ENCODE measurements at places on chromosomes 16 and 17.
A peak's percentile ranks its signal among the peaks of the same experiment; 100 is the strongest.

DNA sequence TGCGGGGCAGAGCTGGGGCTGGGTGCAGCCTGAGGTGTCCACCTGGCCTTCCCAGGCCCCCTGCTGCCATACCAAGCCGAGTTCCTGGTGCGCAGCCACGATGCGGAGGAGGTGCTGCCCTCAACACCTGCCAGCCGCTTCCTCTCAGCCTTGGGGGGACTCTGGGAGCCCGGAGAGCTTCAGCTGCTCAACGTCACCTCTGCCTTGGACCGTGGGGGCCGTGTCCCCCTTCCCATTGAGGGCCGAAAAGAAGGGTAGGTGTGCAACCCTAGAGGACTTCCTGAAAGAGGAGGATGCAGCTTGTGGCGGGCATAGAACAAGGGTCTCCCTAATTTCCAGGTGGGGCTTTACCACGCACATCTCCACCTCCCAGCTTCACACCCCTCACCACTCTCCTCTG, 2.5 kb downstream of the SGCA start:
- H3K36me3 ChIP-seq = peaks cover 5% of the 10 kb centered on the region
- no peak for DNase-seq
- peak overlapping the region; percentile 60 for H3K4me3 ChIP-seq
- no peaks in the 10 kb centered on the region for H3K27me3 ChIP-seq

DNA sequence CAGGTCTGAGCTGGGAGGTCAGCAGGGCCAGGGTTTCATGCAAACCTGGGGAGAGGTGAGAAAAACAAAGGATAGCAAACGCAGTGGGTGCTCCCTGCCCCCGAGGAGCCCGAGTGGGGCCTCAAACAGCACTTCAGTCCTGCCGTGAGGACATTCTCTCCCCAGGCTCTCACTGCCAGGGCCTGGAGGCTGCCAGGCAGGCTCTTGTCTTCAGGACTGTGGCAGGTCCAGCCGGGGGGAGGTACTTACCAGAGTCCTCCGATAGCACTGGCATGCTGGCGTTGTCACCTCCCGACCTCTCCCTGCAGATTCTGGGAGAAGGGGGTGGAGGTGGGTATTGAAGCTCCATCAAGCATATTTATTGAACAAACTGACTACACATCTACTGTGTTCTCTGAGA, 1.3 kb downstream of the MPP3 start:
- peaks cover 24% of the 10 kb centered on the region for H3K36me3 ChIP-seq
- peak overlapping the region; percentile 68 for H3K4me3 ChIP-seq
- H3K27me3 ChIP-seq = no peaks in the 10 kb centered on the region

- H3K27me3 ChIP-seq = no peaks in the 10 kb centered on the region
- H3K36me3 ChIP-seq = no peaks in the 10 kb centered on the region
- H3K27ac ChIP-seq = no peak overlapping the region
- H3K4me1 ChIP-seq = no peaks in the 10 kb centered on the region
- H3K4me3 ChIP-seq = no peak overlapping the region
Observed at GRCh38 chr17:9322326-9322725, 253.3 kb downstream of the STX8 start.

GRCh38 chr16:66154801-66155200, 211.7 kb upstream of the CDH5 start:
- peaks cover 23% of the 10 kb centered on the region for H3K4me1 ChIP-seq
- DNase-seq = peak; percentile 20
- no peaks in the 10 kb centered on the region for H3K36me3 ChIP-seq
- no peak overlapping the region for H3K27ac ChIP-seq
- no peak overlapping the region for H3K4me3 ChIP-seq

DNA sequence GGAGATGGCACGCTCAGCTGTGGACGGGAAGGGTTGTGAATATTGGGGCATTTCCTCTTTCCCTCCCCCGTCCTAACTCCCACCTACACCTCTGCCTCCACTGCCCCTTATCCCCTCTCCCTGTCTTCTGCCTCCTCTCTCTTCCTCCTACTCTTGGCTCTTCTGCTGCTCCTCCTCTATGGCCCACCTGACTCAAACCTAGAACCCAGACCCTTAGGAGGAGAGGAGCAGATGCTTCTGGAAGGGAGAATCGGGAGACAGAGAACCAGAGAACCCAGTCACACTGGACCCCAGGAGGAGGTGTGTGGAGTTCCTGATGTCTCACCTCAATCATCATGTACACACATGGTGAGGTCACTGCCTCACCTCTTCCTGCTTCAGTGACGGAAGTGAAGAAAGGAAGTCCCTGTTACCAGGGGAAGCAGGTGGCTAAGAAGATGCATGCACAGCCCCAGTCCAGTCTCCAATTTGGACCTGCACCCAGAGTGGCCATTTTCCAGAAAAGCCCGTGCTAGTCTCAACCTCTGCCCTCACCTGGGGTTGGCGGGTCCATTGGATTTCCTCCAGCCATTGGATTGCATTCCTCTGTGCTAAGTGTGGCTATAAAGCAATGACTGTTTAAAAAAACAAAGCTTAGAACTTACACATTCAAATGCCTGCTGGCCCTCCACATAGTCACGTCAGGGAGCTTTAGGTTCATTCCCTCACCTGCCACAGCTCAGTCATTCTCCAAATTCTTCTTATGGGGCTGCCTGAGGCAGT, 4.0 kb downstream of the RNF222 start:
- no peaks in the 10 kb centered on the region for H3K36me3 ChIP-seq
- H3K4me3 ChIP-seq = no peak overlapping the region
- no peaks in the 10 kb centered on the region for H3K27me3 ChIP-seq
- no peak overlapping the region for H3K27ac ChIP-seq
- no peaks in the 10 kb centered on the region for H3K4me1 ChIP-seq

- no peak for DNase-seq
- no peak overlapping the region for H3K4me3 ChIP-seq
- peaks cover 7% of the 10 kb centered on the region for H3K4me1 ChIP-seq
- no peaks in the 10 kb centered on the region for H3K36me3 ChIP-seq
- peaks cover 21% of the 10 kb centered on the region for H3K27me3 ChIP-seq
Observed at GRCh38 chr17:8021565-8022359, 17.1 kb upstream of the ALOX15B start.

DNA sequence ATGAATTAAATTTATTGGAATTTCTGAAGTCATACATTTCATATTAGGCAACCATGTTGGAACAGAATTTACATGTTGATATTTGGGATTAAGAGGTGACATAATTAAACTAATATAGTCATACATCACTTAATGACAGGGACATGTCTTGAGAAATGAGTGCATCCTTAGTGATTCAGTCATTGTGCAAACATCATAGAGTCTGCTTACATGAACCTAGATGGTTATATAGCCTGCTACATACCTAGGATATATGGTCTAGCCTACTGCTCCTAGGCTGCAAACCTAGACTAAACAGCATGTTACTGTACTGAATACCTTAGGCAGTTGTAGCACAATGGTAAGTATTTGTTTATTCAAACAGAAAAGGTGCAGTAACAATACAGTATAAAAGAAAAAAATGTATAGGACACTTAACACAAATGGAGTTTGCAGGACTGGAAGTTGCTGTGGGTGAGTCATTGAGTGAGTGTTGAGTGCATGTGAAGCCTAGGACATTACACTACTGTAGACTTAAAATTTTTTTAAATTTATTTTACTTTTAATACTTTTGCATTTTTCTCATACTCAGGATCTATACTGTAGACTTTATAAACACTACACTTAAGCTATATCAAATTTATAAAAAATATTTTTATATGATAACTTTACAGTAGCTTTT, 85.6 kb downstream of the OMG start:
- no peaks in the 10 kb centered on the region for H3K36me3 ChIP-seq
- no peak overlapping the region for H3K27ac ChIP-seq
- H3K4me3 ChIP-seq = no peak overlapping the region
- DNase-seq = no peak
- H3K27me3 ChIP-seq = no peaks in the 10 kb centered on the region

DNA sequence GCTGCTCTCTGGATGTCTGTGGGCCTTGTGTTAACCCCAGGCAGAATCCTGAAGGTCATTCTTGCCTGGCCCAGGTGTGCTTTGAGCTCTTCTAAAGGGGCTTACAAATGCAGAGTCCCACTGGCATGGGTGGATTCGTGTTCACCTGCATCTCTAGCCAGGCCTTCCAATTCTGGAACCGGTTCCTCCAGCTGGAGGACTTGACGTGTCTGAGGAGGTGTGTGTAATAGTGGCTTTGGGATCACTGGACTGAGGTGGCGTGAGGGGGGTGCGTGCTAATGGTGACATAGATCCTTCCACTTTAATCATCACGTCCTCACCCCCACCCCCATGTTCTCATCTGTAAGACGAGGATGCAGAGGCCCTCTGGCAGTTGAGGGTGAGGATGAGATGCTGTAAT, 4.8 kb downstream of the GSE1 start:
- H3K27me3 ChIP-seq = no peaks in the 10 kb centered on the region
- no peak overlapping the region for H3K4me3 ChIP-seq
- no peak overlapping the region for H3K27ac ChIP-seq
- no peaks in the 10 kb centered on the region for H3K36me3 ChIP-seq
- no peak for DNase-seq
- H3K4me1 ChIP-seq = peaks cover 49% of the 10 kb centered on the region

- H3K4me1 ChIP-seq = peaks cover 6% of the 10 kb centered on the region
- H3K4me3 ChIP-seq = no peak overlapping the region
- no peak overlapping the region for H3K27ac ChIP-seq
- DNase-seq = no peak
Observed at GRCh38 chr16:49602976-49603310, 229.3 kb downstream of the C16orf78 start.

DNA sequence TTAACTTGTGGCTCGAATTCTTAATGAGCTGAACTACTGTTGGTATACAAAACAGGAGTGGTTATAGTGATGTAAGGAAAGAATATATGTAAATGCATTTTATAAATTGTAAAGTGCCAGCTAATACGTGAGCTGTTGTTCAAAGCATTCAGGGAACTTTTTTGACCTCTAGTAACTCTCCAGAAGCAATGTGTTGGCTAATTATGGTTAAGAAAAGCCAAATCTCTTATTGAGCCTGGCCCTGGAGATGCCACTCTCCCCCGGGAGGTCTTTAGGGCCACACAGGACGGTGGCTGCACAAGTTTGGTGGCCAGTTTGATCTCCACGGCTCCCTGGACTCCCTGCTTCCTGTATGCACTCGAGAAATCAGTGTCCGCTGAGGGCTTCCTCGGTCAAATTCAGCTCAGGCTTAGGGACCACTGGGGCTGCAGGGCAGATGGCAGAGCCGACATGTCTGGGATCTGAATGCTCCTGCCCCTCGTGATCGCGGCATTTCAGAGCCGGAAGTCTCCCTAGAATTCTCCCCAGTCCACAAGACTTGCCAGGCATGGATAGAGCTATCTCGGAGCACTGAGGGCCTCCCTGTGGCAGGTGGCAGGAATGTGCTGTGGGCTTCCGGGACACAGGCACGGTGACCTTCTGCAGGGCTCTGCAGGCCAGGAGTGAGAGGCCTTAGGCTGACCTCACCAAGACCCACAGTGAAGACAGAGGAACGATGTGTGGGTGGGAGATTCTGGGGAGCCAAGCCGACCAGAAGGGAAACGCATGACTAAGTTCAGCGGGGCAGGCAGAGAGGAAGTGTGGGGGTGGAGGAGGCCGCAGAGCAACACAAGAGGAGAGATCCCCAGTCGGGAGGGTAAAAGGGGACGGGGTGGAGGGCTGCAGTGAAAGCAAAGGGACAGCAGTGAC, 18.6 kb upstream of the PITPNM3 start:
- no peak for DNase-seq
- peaks cover 23% of the 10 kb centered on the region for H3K36me3 ChIP-seq
- H3K4me3 ChIP-seq = no peak overlapping the region
- H3K4me1 ChIP-seq = no peaks in the 10 kb centered on the region

- H3K36me3 ChIP-seq = peaks cover 23% of the 10 kb centered on the region
- peak; percentile 53 for DNase-seq
- H3K4me1 ChIP-seq = peaks cover 36% of the 10 kb centered on the region
- no peak overlapping the region for H3K4me3 ChIP-seq
Observed at GRCh38 chr17:4163951-4164350, 21.0 kb downstream of the CYB5D2 start.

DNA sequence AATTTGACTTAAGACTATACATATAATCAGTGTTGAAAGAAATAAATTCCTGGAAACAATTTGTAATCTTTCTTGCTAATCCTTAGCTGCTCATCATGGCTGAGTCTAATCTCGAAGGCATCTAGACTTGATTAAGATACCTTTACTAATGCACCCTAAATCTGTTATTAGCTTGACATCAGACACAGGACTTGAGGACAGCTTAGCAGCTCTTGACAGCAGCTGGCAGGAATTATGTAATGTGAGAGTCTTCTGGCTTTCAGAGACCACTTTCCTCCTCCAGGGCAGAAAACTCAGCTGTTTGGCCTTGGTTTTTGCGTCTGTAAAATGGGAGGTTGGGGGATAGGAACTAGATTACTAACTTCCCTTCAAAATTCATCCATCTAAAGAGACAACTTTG, 7.1 kb upstream of the MPP2 start:
- DNase-seq = no peak
- peaks cover 8% of the 10 kb centered on the region for H3K4me1 ChIP-seq
- H3K4me3 ChIP-seq = no peak overlapping the region
- H3K36me3 ChIP-seq = no peaks in the 10 kb centered on the region
- H3K27me3 ChIP-seq = no peaks in the 10 kb centered on the region

GRCh38 chr16:66367968-66368891, 1.7 kb downstream of the CDH5 start:
- no peak overlapping the region for H3K27ac ChIP-seq
- H3K4me1 ChIP-seq = no peaks in the 10 kb centered on the region
- no peaks in the 10 kb centered on the region for H3K27me3 ChIP-seq

DNA sequence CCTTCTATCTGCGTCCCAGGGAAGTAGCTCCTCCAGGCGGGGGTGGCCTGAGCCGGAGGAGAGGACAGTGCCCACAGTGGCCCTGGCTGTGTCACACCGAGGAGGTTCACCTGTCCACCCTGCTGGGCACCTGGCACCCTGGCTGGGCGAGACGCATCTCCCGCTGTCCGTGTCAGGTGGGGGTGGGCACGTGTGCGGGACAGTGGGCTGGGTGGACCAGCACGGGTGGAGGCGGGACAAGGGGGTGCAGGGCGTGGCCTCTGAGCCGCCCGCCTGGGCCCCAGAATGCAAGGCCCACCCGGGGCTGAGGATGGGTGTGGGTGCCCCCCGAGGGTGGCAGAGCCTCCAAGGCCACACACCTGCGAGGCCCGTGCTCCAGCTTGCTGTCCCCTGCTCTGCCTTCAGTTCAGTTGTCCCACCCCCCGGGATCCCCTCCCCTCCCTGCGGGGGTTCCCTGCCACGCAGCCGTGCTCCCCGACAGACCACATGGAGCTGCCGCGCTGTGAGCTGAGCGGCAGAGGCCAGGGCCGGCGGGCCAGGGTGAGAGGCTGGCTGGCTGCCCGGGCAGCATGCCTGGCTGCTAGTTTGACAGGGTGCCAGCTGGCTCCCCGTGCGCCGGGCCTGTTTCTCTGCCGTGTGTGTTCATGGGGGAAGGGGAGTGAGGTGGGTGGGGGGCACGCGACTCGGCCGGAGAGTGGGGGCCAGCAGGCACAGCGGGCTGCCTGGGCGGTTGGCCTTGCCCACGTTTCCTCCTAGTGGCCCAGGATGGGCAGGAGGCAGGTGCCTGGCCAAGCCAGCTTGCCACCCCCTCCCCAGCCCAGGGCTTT, 33.9 kb downstream of the BAHCC1 start:
- peak overlapping the region; percentile 42 for H3K27ac ChIP-seq
- peaks cover 63% of the 10 kb centered on the region for H3K4me1 ChIP-seq
- H3K4me3 ChIP-seq = peak overlapping the region; percentile 9
- DNase-seq = peak; percentile 93

GRCh38 chr17:77205396-77206125, 64.8 kb downstream of the SEC14L1 start:
- no peak overlapping the region for H3K4me3 ChIP-seq
- H3K27me3 ChIP-seq = no peaks in the 10 kb centered on the region
- H3K27ac ChIP-seq = no peak overlapping the region
- no peaks in the 10 kb centered on the region for H3K4me1 ChIP-seq
- DNase-seq = no peak
